Right forelimb (tissue), 1 donor: ENCODE measurements at places on chromosomes 2 and 18.
A peak's percentile ranks its signal among the peaks of the same experiment; 100 is the strongest.

DNA sequence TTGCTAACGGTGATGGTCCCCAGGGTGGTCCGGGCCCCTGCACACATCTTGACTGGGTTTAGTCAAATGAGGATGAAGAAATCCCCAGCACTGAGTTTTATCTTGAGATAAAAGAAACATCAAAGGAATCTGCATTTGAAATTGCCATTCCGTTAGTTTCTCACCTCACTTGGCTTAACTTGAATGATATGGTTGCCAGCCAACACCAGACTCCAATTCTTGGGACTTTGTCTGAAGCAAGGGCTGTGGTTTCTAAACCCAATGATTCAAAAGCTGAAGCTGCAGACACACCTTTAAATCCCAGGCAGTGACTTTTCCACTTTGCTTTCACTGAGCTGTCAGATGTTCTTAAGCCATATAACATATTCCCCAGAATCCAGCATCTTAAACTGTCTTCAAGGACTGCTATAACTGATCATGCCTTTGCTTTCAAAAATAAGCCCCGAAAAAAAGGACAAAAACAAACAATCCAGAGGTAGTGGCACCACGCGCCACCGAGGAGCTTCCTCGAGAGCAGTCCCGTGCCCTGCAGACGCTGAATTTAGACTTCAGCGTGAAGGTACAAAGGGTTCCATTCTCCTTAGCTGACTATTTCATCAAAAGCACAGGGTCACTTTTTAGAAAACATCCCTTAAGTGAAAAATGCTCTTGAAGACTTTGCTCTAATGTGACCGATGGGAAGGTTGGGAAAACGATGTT is 189.3 kb downstream of the HDAC4 start:
- no peak for DNase-seq

GRCh38 chr2:1736045-1736444 is 8.3 kb downstream of the PXDN start:
- peak; percentile 20 for DNase-seq

GRCh38 chr18:45728336-45729010 is 4.5 kb downstream of the SLC14A1 start:
- DNase-seq: no peak

- DNase-seq: no peak
Observed at GRCh38 chr2:186349508-186349907, 136.6 kb upstream of the ZC3H15 start.

GRCh38 chr18:47448956-47449355 is 197.5 kb upstream of the SKOR2 start:
- no peak for DNase-seq

- DNase-seq: no peak
Observed at GRCh38 chr2:159773886-159774285, 24.1 kb downstream of the CD302 start.

DNA sequence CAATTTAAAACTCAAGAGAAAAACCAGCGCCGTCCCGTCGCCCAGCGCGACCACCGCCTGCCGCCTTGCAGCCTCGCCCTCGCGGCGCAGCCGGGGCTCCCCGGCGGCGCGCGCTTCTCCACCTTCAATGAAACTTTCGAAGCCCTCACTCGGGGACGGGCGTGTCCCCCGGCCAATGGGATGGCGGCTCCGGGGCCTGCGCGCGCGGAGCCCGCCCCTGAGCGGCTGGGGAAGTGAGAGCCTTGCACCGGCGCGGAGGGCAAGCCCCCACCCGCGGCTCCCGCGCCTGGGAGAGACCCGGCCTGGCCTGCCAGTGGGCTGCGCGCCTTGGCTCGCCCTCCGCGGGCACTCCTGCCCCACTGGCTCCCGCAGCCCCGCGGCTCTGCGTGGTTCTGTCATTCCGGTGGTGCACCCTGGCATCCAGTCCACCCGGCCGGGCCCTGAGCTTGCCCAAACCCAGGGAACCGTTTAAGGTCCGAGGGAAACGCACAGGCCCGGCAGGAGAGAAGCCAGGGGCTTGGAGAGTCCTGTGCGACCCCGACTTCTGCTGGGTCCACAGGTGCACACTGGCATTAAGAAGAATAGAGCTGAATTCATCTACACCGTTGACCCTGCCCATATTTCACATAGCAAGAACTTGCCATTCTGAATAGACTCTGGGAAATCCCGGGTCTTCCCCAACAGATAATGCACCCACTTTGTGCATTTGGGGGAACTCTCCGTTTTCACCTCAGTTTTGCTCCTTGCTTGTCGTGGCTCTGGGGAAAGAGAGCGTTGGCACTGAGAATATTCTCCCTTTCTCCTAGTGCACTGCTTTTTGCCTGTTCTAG is at the start of gene PIEZO2:
PIEZO2 (minus strand) TSS at position 129 of the 830 bp plus-strand sequence. CDS start 981 bp downstream, outside the sequence.
- peak; percentile 89 for DNase-seq

GRCh38 chr2:200021449-200022114 is 66.2 kb downstream of the MAIP1 start:
- DNase-seq: no peak

- DNase-seq: peak; percentile 71
Observed at GRCh38 chr2:218605432-218605831, 2.3 kb upstream of the PLCD4 start.

DNA sequence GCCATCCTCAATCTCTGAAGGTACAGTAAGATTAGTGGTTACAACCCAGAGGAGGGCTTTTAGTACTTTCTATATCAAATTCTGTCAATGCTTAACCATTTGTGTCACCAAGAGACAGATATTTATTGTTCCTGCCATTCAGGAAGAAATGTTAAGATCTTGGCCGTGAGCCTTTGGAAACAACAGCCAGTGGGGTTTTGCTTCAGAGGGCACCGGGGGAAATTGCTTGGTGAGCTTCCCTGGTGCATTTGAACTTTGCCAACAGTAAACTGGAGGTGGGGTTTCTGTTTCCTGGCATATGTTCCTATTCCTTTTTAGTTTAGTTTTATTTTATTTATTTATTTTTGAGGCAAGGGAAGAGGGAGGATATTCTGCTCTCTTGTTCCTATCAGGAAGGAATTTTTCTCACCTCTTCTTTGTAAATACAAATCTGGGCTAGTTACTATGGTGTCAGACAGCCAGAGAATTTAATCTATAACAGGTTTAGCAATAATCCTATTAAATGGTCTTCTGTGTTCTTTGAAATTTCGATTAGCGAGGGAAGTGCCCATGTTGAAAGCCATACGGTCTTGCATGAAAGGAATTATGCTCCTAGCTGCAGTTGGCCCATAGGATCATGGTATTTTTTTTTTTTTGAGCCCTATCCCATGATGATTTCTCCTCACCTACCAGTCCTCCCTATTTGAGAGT is 95.7 kb downstream of the MAIP1 start:
- no peak for DNase-seq

GRCh38 chr2:63596401-63596883 is 7.7 kb downstream of the MDH1 start:
- DNase-seq: no peak

- no peak for DNase-seq
Observed at GRCh38 chr2:10546975-10547391, 98.9 kb upstream of the ODC1 start.

- no peak for DNase-seq
Observed at GRCh38 chr2:118481299-118481698, 366.1 kb downstream of the EN1 start.

DNA sequence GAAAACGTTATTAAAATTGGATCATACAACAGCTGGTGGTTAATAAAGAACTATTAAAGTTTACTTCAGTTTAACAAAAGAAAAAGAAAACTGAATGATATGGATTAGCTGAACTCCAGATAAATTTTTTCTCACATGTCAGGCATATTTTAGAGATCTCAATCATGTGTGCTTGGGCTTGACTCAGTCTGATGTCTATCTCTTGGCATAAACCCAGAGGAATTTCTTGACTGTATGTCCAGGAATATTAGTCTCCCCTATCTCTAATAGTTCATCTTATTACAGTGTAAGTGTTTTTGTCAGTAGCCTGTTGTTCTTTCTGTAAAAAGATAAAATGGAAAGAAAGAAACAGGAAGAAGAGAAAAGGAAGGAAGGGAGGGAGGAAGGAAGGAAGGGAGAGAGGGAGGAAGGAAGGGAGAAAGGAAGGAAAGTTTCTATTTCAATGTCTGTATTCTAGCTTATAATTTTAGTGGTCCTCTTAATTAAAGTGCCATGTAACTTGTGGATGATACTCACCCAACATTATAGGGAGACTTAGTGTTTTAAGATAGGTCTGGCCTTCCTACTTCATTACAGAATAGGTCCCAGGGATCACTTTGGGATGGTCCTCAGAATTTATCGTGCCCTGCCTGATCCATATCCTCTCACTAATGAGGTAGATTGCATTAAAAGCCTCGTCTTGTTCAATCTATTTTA is 99.7 kb upstream of the UGP2 start:
- no peak for DNase-seq

GRCh38 chr18:32707586-32707985 is 65.2 kb downstream of the KLHL14 start:
- DNase-seq: no peak

- no peak for DNase-seq
Observed at GRCh38 chr2:26752656-26753055, 11.4 kb upstream of the SLC35F6 start.

DNA sequence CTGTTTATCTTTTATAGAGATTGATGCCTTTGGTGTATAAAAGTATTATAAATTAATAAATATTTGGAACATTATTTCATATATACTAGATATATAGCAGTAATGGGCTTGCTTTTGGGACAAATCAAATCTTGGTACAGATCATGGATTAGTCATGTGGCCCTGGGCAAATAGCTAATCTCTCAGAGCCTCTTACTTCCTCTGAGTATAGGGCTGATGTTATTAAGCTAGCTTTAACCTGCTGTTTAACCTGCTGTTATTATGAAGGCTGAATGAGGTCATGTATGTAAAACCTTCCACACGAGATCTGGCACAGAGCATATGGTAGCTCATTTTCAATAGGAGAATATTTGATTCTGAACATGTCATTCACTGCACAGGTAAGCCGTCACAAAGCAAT is 5.7 kb downstream of the ITGB6 start:
- no peak for DNase-seq

DNA sequence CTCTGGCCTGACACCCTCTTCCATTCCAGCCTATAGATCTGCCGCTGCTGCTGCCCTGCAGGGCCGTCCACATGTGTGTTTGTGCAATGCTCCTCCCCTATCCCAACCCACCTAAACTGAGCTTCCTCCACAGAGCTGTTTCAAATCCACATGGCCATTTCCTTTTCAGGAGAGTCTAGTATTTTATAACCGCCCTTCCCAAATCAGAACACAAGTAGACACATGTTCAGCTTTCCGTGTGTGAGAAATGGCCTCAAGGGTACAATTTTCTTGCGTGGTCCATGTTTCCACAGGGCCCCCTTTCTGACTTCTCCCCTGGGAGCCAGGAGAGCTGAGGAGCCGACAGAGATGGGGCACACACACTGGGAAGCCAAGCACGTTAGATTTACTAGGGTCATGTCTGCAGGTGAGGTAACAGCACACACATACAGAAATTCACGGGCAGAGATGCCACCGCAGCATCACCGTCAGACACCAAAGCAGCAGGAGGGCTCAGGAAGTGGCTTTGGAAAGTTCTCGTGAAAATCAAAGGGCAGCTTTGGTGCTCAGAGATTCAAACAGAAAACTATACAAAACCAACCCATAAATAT is 102.9 kb upstream of the TGFA start:
- no peak for DNase-seq

GRCh38 chr2:106868275-106868674 is 17.7 kb downstream of the ST6GAL2 start:
- no peak for DNase-seq

- DNase-seq: peak; percentile 43
Observed at GRCh38 chr2:131040661-131041401, 52.4 kb downstream of the FAM168B start.

- DNase-seq: no peak
Observed at GRCh38 chr2:88600038-88600465, 27.2 kb downstream of the EIF2AK3 start.

DNA sequence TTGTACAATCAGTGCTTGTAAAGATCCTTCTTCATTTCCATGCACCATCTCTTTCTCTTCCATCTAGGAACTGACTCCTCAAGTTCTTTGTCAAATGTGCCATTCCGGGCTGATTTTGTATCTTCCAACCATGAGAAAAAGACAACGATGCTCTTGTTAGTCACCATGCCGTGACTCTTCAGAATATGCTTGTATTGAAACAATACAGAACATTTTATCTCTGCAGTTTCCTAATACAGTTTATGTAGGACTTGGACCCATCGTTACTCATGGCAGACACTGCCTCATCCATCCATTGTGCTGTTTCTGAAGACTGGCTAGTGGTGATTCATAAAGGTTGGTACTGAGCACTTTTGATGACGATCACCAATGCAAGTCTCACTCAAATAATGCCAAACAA is 283.2 kb downstream of the KCNS3 start:
- DNase-seq: no peak

GRCh38 chr2:220221992-220222391 is 594.6 kb downstream of the SLC4A3 start:
- DNase-seq: no peak

DNA sequence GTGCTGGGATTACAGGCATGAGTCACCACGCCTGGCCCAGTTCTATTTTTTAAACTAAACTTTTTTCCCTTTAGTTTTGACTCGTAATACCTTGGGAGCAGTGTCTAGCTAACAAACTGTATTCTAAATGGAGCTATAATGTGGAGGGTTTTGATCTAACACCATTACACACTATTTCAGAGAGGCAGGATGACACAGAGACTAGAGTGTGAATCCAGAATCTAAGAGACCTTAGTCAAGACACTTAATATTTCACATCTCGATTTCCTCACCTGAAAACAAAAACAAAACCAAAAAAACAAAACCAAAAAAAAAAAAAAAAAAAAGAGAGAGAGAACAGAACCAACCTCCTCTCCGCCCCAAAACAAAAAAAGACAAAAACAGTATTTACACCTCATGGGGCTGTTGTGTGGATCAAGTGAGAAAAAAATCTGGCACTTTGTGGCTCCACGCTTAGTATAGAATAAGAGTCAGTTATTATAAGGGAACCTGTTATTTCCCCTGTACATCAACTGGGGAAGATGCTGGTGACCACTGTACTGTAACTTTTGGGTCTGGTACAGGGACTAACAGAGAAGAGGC is 31.3 kb downstream of the DARS1 start:
- DNase-seq: no peak

DNA sequence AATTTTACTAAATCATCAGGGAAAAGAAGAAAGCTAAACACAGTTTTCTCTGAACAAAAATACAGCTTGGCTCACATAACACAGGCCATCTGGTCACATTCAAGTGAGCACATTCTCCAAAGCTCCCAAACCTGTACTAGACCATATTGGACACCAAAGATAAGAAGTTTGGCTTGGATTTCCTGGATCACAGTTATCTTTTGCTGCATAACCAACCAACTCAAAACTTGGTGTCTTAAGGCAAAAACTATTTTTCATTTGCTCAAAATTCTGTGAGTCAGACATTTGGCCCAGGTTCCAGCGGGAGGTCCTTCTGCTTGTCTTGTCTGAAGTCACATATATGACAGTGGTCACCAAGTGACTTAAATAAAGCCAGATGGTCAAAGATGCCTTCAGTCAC is 83.2 kb downstream of the GYPC start:
- DNase-seq: no peak

- DNase-seq: no peak
Observed at GRCh38 chr18:21762181-21762772, 21.7 kb downstream of the MIB1 start.

GRCh38 chr18:51617167-51617566 is 419.7 kb upstream of the MEX3C start:
- no peak for DNase-seq

- no peak for DNase-seq
Observed at GRCh38 chr2:39786761-39787522, 7.9 kb upstream of the THUMPD2 start.
